Stimulated activated naive CD4-positive, alpha-beta T cell (primary cell): ENCODE measurements at places on chromosomes 16 and 17.
A peak's percentile ranks its signal among the peaks of the same experiment; 100 is the strongest.

DNA sequence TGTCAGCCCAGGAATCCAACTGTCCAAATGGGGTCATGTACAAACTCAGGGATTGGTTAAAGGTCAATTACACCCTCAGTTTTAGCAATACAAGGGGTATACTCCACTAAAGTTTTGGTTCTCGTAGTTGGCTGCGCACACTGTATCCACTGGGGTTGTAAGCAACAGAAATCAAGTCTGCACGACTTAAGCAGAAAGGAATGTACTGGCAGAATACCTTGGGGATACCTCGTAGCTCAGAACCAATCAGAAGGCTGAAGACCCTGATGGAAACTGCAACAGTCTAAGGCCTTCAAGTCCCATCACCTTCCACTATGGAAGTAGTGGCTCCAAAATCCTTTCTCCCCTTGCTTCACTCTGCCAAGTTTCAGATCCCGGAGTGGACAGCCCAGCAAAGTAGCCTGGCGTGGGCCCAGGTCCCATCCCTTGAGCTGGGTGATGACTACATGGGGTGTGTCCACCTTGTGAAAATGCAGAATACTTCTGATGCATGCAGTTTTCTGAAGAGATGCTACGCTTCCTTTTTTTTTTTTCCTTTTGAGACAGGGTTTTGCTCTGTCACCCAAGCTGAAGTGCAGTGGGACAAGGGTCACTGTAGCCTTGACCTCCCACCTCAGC, 21.1 kb upstream of the RPH3AL start:
- no peak for DNase-seq

DNA sequence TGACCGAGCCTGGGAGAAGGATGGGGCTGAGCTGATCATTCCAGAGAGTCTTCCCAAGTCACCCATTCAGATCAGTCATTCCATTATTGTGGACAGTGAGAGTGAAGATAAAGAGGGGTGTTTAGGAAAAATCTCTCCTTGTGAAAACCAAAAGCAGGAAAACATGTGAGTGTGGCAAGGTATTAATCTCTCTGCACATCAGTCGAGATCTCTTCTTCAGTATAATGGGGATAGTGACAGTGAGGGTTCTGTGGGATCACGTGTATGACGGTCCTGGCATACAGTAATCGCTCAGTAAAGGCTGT, 35.4 kb downstream of the CHD9 start:
- DNase-seq: no peak

GRCh38 chr16:4796982-4797804, 2.0 kb downstream of the SMIM22 start:
- DNase-seq: no peak

DNA sequence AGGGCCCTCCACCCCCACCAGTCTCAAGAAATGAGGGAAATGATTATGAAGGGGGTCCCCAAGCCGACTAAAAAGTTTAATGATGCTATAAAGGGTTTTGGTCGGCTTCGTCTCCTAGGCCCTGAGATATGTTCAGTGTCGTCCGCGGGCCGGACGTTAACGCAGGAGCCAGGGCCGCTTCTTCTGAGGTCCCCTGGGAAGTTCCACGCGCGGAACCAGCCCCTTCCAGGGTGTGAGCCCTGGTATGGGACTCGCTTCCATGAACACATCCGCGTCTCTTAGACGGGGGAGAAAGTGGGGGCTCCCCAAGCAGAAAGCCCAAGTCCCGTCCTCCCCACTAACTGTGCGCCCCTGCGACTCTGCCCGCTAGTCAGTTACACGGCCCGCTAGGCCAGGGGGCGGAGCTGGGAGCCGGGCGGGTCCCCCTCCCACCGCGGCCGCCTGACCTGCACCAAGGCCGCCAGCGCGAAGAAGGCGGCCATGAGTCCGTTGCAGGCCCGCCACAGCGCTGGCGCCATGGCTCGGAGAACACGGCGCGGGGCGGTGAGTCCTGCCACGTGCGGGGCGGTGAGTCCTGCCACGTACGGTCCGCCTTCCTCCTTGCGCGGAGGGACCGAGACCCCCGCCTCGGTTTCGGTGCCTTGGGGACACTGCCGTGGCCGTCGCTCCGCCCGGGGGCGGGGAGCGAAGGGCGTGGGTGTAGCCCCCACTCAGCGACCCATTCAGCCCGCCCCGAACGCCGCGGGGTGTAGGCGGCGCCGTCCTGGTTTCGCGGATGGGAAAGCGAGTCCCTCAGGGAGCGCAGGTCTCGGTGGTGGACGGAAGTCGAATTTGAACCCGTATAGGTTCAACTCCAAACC, at the start of gene TMEM220:
Gene TMEM220, minus strand, starts transcription at position 690 of the 860 bp plus-strand sequence. Its CDS starts 172 bp downstream, at position 518.
- peak; percentile 40 for DNase-seq

DNA sequence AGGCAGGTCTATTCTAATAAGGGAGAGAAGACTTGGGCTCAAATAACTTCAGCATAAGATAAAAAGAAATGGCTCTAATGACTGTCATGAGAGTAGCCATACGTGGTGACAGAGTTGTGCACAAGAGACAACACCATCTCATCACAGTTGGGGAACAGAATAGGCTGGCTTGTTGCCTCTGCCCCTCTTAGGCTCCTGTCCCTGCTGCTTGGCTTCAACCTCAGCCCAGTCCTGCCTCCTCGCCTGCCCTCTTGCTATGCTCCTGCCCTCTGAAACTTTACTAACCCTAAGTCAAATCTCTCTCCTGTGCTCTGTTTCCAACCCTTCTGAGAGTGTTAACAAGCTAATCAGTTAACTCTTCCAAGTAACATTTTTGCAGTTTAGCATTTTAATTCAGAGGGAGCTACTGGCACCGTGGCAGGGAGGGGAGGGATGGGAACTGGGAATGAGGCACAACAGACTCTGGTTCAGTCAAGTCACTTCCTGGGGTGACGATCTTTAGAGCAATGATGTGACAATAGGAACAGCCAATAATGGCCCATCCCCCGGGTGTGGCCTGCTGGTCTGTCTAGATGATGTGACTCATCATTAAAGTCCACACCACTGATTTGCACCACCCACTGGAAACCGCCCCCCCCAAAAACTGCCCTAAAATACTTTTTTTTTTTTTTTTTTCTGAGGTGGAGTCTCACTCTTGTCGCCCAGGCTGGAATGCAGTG, 35.5 kb downstream of the DNAH17 start:
- no peak for DNase-seq

DNA sequence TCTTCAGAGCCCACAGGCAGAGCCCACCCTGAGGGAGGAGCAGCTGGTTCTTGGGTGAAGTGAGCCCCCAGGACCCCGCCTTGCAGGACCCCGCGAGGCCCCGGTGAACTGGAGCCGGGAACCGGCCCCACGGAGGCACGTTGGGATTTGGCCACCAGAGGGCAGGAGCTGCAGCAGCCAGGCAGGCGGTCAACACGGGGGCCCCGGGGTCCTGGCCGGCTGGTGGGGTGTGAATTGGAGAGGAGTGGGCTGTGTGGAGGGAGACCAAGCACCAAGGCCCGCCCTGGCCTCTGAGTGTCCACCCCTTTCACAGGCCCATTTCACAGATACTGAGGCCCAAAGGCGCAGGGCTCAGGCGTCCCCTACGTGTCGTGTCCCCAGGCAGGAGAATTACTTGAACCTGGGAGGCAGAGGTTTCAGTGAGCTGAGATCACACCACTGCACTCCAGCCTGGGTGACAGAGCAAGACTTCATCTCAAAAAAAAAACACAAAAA, 2.2 kb downstream of the DPEP1 start:
- no peak for DNase-seq

GRCh38 chr17:55699181-55699860, 23.3 kb downstream of the TMEM100 start:
- no peak for DNase-seq

DNA sequence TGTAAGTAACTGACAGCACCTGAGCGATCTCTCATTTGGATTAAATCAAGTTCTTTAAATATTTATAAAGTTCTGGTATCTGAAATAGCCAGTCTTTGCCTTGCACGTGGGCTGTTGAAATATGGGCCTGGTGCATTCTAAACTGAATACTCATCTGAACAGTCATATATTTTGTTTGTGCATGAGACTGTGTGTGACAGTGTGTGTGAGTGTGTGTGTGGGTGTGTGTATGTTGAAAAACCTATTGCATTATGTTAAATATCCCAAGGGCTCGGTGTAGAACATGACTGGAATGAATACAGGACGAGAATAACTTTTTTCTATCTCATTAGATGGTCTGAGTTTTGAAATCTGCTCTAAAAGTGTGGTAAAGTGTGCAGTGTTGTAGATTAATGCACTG, 82.4 kb upstream of the TOX3 start:
- no peak for DNase-seq

- no peak for DNase-seq
Measured at GRCh38 chr17:56912105-56912999, 1.5 kb downstream of the TRIM25 start.

GRCh38 chr16:84643180-84643583, 5.1 kb upstream of the KLHL36 start:
- DNase-seq: no peak

GRCh38 chr16:87210894-87211293, 106.3 kb downstream of the C16orf95 start:
- no peak for DNase-seq

DNA sequence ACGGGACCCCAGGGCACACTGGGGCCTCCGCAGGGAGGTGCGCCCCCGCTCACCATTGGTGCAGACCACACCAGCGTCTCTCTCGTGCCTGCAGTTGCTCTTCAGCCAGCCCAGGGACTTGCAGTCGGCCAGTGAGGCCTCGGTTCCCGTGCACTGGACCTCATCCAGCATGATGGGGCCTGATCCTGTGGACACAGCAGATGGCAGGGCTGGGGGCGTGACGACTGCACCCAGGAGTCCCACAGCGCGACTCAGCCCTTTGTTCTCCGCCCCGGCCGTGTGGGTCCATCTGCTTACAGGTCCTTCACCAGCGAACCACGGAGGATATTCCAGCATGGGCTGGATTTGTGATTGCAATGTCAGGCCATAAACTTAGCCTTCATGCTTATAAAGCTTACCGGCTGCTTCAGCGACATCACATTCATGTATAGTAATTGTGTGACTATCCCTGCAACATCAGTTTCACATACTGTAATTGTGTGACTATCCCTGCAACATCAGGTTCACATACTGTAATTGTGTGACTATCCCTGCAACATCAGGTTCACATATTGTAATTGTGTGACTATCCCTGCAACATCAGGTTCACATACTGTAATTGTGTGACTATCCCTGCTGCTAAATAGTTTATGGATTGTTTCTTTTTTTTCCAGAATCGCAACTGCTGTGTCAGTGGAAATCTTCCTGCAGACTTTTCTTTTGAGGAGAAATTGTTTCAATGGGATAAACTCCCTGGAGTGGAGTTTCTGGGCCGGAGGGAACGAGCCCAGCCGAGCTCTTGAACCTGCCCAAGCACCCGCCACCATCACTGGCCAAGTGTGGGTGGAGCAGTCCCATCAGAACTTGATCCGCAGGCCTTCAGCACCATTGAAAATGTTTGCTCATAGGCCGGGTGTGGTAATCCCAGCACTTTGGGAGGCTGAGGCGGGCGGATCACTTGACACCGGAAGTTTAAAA, 4.8 kb downstream of the LGALS3BP start:
- no peak for DNase-seq

- no peak for DNase-seq
Measured at GRCh38 chr16:68009157-68009735, 6.5 kb downstream of the DPEP2NB start.

DNA sequence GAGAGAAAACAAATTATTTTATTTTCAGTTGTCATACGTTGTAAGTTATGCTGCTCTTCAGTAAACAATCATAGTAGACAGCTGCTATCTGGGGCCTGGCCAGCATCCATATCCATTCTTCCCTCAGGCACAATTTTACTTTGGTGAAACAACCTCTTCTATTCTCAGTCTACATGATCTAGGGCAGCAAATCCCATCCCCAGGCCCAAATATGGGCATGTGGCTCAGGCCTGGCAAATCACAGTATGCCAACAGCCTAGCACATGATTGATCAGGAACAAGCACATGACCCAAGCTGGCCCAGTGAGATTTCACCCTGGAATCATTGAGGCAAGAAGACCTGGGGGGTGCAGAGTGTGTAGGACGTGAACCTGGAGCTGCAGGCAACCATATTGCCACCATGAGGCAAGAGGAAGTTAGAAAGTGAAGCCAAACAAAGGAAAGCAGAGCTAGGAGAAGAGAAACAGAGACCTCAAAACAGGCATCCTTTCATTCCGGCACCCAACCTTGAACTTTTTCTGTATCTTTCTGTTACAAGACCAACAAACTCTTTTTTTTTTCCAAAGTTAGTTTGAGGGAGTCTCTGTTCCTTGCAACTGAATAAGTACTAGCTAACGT, 10.3 kb upstream of the ABCC12 start:
- DNase-seq: no peak
